ENCODE measurements at places on chromosomes 7 and 10.

- DNase-seq: no peak
Observed at GRCh38 chr10:29239569-29240472, 49.0 kb upstream of the LYZL1 start.

DNA sequence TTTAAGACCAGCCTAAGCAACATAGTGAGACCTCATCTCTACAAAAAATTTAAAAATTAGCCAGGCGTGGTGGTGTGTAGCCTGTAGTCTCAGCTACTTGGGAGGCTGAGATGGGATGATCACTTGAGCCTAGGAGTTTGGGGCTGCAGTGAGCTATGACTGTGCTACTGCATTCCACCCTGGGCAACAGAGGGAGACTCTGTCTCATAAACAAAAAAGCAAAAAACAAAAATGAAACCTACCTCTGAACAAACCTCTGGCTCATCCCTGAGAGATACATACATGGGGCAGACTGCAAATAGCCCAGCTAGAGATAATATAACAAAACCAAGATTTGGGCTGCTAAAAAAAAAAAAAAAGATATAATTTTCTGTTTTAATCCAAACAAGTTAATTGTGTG is 19.5 kb downstream of the C10orf67 start:
- DNase-seq: no peak

DNA sequence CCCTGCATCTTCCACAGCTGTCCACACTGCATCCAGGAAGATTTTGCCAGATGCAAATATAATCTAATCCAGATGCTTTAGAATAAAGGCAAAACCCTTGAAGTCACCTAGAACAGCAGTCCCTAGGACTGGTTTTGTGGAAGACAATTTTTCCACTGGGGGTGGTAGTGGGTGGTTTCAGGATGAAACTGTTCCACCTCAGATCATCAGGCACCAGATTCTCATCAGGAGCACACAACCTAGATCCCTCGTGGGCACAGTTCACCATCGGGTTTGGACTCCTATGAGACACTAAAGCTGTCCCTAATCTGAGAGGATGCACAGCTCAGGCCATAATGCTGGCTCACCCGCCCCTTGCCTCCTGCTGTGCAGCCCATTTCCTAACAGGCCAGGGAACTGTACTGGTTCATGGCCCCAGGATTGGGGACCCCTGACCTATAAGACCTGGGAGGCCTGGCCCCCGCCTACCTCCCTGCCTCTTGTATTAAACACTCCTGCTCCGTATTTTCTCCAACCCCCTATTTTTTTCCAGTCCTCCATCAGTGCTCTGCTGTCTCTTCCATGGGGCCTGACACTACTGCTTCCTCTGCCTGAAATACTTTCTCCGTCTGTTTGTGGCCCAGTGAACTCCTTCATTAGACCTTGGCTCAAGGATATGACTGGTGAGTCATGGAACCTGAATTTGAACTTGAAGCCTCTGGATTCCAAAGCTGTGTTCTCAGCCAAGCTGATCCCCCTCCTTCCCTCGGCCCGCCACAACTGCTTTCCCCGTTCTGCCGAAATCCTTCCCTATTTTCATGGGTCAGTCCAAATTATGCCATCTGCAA is 79.9 kb upstream of the RHEB start:
- DNase-seq: no peak

DNA sequence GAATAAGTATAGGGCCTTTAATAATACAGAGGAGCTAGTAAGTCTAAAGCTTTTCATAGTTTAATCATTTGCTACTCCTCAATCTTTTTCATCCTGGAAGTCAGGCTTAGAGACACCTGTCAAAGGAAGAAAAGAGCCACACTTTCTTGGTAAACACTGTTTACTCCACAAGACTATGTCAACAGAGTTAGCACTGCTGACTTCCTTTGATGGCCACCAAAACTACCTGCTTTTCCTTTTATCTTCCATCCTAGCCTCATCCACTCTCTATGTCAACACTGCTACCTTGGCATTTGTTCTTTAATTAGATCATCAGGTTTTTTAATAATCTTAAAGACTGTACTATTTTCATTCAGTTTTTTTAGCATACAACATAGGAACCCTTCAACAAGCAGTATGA is 106.2 kb downstream of the ELAPOR2 start:
- no peak for DNase-seq

- DNase-seq: no peak
Observed at GRCh38 chr10:104614245-104614831, 26.8 kb upstream of the SORCS3 start.

DNA sequence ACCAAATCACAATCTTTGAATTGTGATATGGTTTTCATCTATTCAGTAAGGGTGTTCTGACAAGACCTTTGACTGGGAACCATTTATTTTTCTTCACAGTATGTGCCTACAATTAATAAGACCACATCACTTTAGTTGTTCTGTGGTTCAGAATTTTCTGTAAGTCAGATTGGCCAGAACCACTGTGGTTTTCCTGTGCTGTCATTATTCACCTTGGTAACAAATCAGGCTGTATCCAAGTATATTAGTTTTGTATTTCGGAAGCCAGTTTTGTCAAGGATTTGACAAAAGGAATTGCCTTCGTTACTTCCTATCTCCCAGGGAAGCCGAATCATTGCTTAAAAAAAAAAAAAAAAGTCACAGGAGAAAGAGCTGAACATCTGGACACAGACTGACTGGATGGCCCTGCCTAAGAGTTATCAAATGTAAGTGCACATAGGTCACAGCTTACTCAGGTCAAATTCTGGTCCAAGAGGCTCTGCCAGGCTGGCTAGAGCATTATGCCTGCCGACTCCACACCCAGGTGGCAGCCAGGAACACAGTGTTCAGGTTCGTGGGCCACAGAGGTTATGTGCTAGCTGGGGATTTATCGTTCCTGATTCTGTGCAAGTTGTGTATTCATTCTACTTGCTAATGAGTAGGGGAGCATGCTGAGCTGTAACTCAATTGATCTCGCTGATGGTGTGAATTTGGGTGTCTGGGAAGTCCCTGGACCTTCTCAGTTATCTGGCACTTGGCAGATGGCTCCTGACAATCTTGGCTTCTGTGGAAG is 175.3 kb downstream of the JAZF1 start:
- DNase-seq: no peak

GRCh38 chr10:74488907-74489306 is 337.5 kb upstream of the KAT6B start:
- DNase-seq: no peak

DNA sequence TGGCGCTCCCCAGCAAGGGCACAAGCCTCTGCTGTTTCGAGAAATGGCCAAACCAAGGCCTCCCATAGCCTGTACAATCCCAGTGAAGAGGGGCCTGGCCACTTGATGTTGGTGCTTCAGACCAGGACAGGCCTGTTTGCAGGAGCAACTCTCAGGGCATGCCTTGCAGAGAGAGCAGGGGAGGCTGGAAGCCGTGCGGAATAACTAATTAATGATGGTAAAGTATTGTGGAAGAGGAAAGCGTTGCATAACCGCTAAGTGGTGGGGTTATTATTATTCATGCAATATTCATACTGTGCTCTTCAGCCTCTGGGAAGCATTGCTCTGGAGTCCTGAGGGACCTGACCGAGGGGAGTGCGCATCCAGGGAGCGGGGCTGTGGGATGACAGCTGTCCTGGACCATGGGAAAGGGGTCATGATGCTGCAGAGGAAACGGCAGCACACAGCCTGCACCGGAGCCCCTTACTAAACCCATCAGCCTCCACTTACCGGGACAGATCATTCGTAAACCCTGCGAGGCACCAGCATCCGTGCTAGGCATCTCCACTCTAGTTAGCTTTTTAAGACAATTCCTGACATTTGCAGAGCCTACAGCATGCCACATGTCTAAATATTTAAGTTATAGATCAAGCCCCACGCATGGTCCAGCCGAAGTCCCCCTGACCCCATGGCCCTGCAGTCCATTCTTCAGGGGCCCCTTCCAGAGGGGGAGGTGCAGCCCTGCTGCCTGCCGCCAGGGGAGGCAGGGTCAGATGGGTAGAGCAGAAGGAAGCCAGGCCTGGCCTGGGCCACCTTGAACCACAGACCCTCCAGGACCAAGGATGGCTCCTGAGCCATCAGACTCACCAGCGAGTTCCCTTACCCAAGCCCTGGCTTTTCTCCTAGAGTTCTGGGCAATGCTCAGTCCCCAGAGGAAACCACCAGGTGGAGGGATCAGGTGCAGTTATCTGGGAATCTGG is 11.6 kb downstream of the TMEM273 start:
- DNase-seq: no peak

- DNase-seq: no peak
Observed at GRCh38 chr10:123913688-123914268, 22.2 kb upstream of the CPXM2 start.

DNA sequence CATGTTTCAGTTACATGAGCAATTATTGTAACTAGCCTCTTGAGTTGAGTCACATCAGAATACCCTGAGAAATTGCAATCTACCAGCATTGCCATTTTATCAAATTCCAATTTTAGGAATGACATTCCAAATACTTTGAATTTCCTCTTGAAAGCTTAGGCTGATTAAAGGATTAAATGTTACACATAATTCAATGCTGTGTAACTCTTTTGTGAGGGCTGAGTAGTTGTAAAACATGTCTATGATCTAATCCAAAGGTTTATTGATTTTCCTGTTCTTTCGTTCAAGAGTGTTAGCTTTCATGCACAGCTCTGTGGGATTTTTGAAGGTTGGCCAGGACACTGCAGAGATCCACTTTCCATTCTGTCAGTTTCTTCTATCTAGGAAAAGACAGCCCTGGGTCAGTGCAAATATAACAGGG is 193.1 kb downstream of the SORCS1 start:
- no peak for DNase-seq

DNA sequence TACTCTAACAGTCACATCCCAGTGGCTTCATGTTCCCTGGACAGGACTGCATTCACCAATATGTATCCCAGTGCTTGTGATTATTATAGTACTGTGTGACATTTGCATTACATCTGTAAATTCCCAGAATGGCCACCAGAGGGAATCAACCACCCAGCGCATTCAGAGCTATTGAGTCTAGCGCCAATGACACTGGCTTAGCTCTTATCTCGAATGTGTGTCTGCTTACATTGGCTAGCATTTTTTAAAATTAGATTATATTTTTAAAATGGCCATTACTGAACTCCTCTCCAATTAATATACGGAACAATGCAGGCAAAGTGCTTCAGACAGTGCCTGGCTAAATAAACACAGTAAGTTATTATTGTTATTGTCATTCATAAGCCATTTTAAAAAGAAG is 36.3 kb downstream of the TRIL start:
- DNase-seq: peak; percentile 4
